ENCODE measurements at places on chromosomes 1 and 21. TPM values are rescaled to one million over a fixed set of nuclear protein-coding genes. Genes with fewer than 3 reads are reported as not detected.

The NCMAP gene
- total RNA-seq = 0.21 TPM

The FCMR gene
- not detected for total RNA-seq

The TATDN3 gene
- 15.6 TPM for total RNA-seq

DNA sequence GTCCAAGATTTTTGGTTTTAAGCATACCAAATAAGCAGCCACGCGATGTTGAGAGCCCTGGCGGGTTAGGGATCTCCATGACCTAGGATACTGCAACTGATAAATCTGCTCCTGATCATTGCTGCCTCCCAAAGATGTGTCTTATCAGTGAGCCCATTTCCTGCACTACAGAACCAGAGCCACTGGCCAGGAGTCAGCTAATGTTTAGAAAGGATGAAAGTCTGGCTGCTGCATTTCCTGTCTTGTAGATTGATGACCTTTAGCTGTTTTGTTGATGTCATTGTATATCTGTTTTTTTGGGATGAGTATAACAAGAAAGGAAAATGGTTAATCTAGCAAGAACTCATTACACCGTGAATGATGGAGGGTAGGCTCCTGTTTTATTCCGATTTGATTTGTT, 74.5 kb downstream of the C1orf21 start:
- H3K27me3 ChIP-seq = no peaks in the 10 kb centered on the region
- no peaks in the 10 kb centered on the region for H3K36me3 ChIP-seq
- no peak for DNase-seq
- peaks cover 3% of the 10 kb centered on the region for H3K4me1 ChIP-seq
- no peak overlapping the region for H3K27ac ChIP-seq

DNA sequence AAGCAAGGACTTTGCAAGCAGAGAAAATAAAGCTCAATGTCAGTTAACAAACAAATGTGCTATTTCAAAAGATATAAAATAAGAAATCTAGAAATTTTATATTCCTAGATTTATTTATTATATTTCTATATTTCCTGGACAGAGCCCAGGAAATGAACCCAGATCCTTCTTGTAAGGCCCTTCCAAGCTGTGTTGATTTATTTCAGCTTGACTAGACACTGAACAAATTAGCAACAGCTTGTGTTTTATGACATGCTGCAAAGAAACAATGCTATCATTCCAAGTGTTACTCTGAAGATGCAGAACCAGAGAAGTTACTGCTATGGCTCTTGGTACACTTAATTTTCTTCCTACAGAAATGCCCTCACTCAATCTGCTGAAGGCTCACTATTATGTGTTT, 6.2 kb downstream of the TGFBR3 start:
- no peak for DNase-seq
- H3K27me3 ChIP-seq = peaks cover 7% of the 10 kb centered on the region
- H3K4me1 ChIP-seq = no peaks in the 10 kb centered on the region
- H3K36me3 ChIP-seq = no peaks in the 10 kb centered on the region

DNA sequence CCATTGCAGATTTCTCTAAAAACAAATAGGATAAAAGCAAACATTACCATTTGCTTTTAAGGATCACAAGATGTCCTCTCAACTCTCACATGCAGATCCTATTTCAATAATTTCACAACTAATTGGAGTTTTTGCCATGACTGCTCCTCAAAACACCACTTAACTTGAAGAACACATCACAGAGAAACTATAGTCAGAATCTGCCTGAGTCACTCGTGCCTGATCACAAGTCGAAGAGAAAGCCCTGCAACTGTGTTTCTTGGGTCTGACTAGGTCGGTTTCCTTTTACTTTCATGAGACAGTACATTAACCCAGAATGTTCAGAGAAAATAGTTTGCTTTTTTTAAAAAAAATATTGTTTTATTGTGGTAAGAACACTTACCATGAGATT, 46.3 kb upstream of the SMYD2 start:
- no peak overlapping the region for H3K27ac ChIP-seq
- no peaks in the 10 kb centered on the region for H3K36me3 ChIP-seq
- H3K4me1 ChIP-seq = no peaks in the 10 kb centered on the region
- no peak for DNase-seq

All from H1 (cell line).